ENCODE measurements at places on chromosomes 2 and 18.

DNA sequence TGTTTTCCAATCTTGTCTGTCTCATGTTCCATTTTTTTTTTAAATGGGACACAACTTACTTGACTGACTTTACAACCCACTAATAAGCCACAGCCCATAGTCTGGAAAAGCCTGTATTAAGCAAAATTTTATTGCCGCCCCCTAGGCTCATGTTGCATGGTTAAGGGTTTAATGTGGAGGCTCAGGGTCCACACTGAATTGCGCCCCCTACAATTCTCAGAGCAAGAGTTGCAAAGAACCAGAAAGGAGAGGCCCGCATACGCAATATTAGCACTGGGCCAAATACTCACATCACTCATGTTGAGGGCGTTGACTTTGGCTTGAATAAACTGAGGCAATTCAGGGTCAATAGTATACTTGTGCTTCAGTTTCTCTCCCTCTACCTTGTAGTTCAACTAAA lies 65.5 kb downstream of the NEB start:
- no peak for DNase-seq
- H3K36me3 ChIP-seq: no peaks in the 10 kb centered on the region
- no peak overlapping the region for H3K27ac ChIP-seq
- H3K27me3 ChIP-seq: peaks cover 3% of the 10 kb centered on the region
- no peaks in the 10 kb centered on the region for H3K4me1 ChIP-seq

DNA sequence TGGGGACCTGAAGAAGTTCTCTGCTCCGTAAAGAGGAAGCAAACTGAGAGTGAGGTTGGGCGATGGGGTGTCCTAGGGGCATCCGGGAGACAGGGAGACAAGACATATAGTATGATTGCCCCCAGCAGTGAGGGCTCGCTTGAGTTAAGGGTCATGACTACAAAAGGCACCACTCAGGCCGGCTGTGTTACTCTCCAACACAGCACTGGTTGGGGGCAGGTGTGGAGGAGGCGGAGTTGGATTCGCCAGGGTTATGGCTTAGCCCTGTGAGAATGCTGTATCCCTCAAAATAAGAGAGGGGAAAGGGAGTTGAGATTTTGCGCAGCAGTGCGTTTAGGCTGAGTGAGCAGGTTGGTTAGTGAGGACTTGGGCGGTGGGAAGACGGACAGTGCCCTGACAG lies 12.0 kb downstream of the DYSF start:
- peaks cover 33% of the 10 kb centered on the region for H3K4me1 ChIP-seq
- H3K36me3 ChIP-seq: peaks cover 4% of the 10 kb centered on the region
- no peak overlapping the region for H3K4me3 ChIP-seq
- no peak overlapping the region for H3K27ac ChIP-seq
- no peaks in the 10 kb centered on the region for H3K27me3 ChIP-seq
- DNase-seq: peak; percentile 40

GRCh38 chr2:145855142-145855541 lies 1335.2 kb upstream of the ZEB2 start:
- DNase-seq: no peak
- H3K36me3 ChIP-seq: no peaks in the 10 kb centered on the region
- no peak overlapping the region for H3K27ac ChIP-seq
- no peak overlapping the region for H3K4me3 ChIP-seq
- no peaks in the 10 kb centered on the region for H3K4me1 ChIP-seq

GRCh38 chr2:145909175-145909755 lies 1389.3 kb upstream of the ZEB2 start:
- no peaks in the 10 kb centered on the region for H3K27me3 ChIP-seq
- H3K27ac ChIP-seq: no peak overlapping the region
- no peak overlapping the region for H3K4me3 ChIP-seq
- no peaks in the 10 kb centered on the region for H3K36me3 ChIP-seq
- peaks cover 3% of the 10 kb centered on the region for H3K4me1 ChIP-seq

DNA sequence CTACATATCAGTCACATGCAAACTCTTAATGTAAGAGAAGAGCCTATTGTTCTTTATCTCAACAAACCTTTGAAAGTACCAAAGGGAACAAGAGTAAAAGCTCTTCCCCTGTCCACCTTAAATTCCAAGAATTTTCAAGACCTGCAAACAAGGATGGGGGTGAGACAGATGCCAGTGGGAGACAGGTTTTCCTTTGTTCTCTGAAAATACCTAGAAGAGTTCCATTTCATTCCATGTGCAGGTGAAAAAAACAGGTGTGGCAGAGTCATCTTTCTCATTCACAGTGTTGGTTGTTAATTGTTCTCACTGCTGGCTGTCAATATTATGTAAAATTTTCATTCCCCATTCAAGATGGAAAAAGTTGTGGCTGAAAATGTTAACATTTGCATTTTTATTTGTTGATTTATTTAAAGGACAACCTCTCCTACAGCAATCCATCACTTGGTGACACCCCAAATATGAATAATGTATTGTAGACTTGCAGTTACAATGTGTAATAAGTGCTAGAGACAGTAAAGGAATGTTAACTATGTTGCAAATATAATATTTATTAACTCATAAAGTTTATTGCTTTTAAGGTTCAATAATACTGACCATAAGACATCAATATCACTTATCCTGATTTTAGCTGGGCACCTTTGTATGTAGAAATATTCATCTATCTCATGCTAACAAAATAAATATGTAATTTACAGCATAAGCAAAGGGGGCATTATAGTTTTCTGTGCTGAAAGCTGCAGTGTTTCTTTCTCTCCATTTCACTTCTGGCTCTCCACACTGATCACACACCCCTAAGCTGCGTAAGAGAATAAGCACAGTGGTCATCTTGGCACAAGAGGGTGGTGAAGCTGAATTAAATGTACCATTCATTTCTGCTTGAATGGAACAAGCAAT lies 347.0 kb downstream of the KIAA1328 start:
- no peaks in the 10 kb centered on the region for H3K27me3 ChIP-seq
- H3K4me1 ChIP-seq: no peaks in the 10 kb centered on the region
- DNase-seq: no peak
- no peak overlapping the region for H3K27ac ChIP-seq
- H3K36me3 ChIP-seq: no peaks in the 10 kb centered on the region

- no peaks in the 10 kb centered on the region for H3K4me1 ChIP-seq
- no peaks in the 10 kb centered on the region for H3K36me3 ChIP-seq
- no peak for DNase-seq
- H3K27me3 ChIP-seq: no peaks in the 10 kb centered on the region
- no peak overlapping the region for H3K27ac ChIP-seq
These were observed 303.0 kb upstream of the ZEB2 start for GRCh38 chr2:144822966-144823365.

DNA sequence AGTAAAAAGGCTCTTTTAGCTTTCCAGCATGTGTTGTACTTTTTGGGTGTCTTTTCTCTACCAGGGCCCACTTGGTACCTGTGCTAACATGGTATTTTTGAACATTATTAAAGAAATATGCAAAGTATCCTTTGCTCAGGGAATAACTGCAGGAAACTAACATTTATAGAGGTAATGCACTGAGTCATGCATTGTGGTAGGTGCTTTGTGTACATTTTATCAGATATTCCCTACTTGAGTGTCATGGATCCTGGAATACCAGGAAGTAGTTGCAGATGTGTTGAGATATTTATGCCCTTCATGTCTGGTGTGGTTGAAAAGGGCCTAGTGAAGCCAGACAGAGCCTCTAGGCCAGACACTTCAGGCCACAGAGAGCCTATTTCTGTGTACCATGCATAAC lies 215.5 kb upstream of the CYRIA start:
- H3K27me3 ChIP-seq: no peaks in the 10 kb centered on the region
- no peak overlapping the region for H3K27ac ChIP-seq
- no peaks in the 10 kb centered on the region for H3K4me1 ChIP-seq
- H3K36me3 ChIP-seq: no peaks in the 10 kb centered on the region
- DNase-seq: no peak

DNA sequence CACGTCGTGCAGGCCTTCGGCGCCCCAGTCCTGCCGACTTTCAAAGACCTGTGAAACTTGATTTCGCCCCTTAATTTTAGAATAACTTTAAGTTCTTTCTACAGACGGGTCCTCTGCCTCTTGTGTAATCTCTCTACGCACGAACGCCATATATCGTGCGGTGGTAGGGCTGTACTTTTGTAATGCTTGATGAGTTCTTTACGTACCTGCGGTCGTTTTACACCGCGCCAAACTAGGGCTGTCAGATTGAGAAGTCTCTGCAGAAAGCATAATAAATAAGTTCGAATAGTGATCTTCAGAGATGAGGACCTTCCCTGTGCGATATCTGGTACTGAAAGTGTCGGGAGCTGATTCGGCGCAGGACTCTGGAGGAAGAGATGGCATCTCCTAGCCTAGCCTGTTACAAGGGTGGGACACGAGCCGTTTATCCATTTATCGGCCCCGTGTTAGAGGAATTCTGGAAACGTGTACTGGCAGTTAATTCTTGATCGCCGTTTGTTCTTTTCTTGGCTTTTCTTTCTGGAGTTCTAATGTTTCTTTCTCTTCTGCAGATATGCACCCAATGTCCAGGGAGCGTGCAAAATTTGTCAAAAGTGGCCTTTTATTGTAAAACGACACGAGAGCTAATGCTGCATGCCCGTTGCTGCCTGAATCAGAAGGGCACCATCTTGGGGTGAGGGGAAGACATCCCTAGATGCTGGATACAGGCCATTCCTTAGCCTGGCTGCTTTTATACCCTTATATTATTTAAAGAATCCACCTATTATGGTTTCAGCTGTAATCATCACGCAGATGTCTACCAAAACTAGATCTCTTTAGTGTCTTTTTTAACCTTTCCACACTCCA lies 781 bp upstream of the SLC5A6 start:
- DNase-seq: no peak
- H3K4me3 ChIP-seq: peak overlapping the region; percentile 56
- H3K4me1 ChIP-seq: peaks cover 31% of the 10 kb centered on the region
- H3K27me3 ChIP-seq: no peaks in the 10 kb centered on the region

DNA sequence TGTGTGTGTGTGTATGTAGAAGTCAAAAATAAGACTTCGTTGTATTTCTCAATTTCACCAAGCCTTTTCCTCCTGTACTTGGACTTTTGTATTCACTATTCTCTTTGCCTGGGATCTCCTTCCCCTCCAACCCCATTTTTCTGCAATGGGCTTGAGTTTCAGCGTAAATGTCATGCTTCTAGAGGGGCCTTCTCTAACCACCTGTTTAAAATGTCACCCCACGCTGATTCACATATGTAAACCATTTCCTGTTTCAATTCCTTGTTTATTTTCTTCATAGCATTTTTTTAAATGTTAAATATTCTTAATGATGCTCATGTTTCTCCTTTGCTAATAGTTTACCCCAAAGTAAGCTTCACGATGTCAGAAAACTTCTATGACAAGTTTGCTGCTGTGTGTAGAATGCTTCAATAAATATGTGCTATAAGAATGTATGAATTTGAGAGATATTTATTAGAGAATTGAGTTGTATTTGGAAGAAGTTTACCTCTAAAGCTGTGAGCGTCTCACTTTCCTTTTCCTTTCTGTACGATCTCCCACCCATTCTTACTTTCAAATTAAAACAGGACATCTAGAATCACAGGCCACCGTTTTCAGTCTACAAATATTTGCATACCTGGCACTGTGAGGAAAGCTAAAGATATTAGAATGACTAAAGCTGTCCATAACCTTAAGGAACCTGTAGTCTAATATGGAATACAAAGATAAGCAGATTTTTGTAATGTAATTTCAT lies 762.4 kb downstream of the LRRTM4 start:
- H3K36me3 ChIP-seq: no peaks in the 10 kb centered on the region
- no peak for DNase-seq
- no peak overlapping the region for H3K4me3 ChIP-seq
- no peaks in the 10 kb centered on the region for H3K4me1 ChIP-seq
- H3K27ac ChIP-seq: no peak overlapping the region

- no peak for DNase-seq
- no peaks in the 10 kb centered on the region for H3K27me3 ChIP-seq
- no peak overlapping the region for H3K4me3 ChIP-seq
These were observed 229.1 kb upstream of the RBBP8 start for GRCh38 chr18:22703883-22704585.

DNA sequence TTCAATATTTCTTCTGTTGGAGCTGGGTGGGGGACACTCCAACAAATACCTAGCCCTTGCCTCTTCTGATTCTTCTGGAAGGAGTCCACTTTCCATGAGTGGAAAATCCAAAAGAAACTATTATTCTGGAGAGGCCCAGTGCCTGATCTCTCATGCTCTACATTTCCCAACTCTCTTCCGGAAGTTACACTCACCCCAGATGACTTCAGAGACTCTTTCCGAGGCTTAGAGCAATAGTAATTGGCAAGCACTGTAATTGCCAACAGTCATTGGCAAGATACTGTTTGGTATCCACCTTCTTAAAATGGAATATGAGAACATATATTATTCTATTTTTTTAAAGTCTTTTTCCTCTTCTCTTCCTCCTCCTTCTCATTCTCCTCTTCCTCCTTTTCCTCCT lies 60.5 kb upstream of the CYRIA start:
- no peaks in the 10 kb centered on the region for H3K36me3 ChIP-seq
- H3K4me3 ChIP-seq: no peak overlapping the region
- H3K27me3 ChIP-seq: no peaks in the 10 kb centered on the region
- DNase-seq: no peak
- H3K27ac ChIP-seq: no peak overlapping the region

GRCh38 chr2:140586379-140586778 lies 1544.4 kb downstream of the LRP1B start:
- no peak overlapping the region for H3K4me3 ChIP-seq
- H3K4me1 ChIP-seq: no peaks in the 10 kb centered on the region
- no peaks in the 10 kb centered on the region for H3K27me3 ChIP-seq

GRCh38 chr18:317618-318017 lies 49.8 kb upstream of the THOC1 start:
- no peak for DNase-seq
- H3K27me3 ChIP-seq: no peaks in the 10 kb centered on the region
- H3K36me3 ChIP-seq: no peaks in the 10 kb centered on the region
- no peak overlapping the region for H3K4me3 ChIP-seq
- H3K27ac ChIP-seq: no peak overlapping the region

GRCh38 chr2:62307469-62308389 lies 111.8 kb downstream of the B3GNT2 start:
- H3K4me1 ChIP-seq: no peaks in the 10 kb centered on the region
- DNase-seq: no peak
- no peaks in the 10 kb centered on the region for H3K36me3 ChIP-seq
- no peak overlapping the region for H3K4me3 ChIP-seq
- no peaks in the 10 kb centered on the region for H3K27me3 ChIP-seq
- H3K27ac ChIP-seq: no peak overlapping the region

DNA sequence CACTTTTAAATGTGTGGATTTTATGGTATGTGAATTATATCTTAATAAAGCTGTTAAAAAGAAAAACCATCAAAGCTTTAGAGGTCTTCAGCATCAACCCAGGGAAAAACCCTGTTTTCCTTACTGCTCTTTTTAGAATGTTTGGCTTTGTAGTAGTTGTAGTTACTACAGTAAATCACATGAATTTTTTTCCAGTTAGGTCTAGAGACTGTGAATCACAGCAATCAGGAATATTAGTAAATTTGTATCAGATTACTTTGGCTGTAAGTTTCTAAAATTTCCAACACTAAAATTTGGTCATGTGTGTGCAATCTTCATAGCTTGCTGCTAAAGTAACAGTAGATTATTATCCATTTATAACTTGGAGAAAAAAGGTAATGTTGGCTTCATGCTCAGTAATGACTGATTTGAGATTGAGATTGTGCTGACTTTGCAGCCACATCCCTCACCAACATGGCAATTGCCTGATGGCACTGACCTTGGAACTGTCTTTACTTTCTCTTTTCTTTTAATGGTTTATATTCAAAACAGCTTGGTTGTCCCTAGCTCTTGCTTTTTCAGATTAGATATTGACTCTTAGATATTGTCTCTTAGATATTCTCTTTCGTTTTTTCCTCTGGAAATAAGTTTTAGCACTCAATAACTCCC lies 41.1 kb downstream of the LCLAT1 start:
- no peaks in the 10 kb centered on the region for H3K36me3 ChIP-seq
- H3K27me3 ChIP-seq: no peaks in the 10 kb centered on the region
- H3K4me1 ChIP-seq: peaks cover 10% of the 10 kb centered on the region
- DNase-seq: no peak

- H3K4me3 ChIP-seq: no peak overlapping the region
- no peak for DNase-seq
- H3K36me3 ChIP-seq: no peaks in the 10 kb centered on the region
- no peaks in the 10 kb centered on the region for H3K4me1 ChIP-seq
- no peak overlapping the region for H3K27ac ChIP-seq
These were observed 502.3 kb downstream of the PID1 start for GRCh38 chr2:228768818-228769217.
